ENCODE measurements at places on chromosomes 4 and X. TPM values are rescaled to one million over a fixed set of nuclear protein-coding genes. Genes with fewer than 3 reads are reported as not detected.

PNMA6F gene
- not detected for total RNA-seq

- no peak for DNase-seq
Observed at GRCh38 chrX:45992402-45993123, 552.7 kb downstream of the ZNF674 start.

- DNase-seq = no peak
Observed at GRCh38 chr4:3263053-3263875, 14.3 kb downstream of the MSANTD1 start.

DNA sequence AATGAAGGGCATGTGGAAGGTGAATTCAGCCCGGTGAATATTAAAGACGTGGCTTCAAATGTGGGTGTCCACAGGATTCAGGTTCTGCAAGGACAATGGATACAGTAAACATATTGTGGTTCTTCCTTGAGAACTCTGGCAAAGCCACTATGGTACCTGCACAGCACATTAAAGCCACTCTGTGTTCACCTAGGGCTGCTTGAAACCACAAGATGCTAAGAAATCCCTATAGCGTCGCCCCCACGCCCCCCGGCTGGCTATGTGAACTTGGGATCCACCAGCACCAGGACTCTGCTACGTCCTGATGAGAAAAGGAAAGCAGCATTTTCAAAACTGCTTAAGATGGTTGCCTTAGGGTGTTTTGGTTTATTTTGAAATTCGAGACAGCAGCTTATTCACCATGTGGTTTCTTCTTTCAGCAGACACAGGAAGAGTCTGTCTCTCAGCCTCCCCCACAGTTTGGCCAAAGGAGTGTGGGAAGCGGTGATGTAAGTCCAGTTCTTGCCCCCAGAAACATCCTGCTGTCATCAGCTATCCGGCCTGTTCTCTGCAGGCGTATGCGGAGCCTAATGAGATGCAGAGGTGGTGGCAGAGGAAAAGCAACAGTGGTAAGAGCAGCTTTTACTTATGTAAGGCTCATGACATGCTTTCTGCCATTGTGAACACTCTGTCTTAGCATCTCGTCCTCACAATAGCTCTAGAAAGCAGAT, 111.5 kb downstream of the AFAP1 start:
- no peak for DNase-seq

- DNase-seq = no peak
Observed at GRCh38 chr4:83114576-83114975, at the start of gene PLAC8. Gene PLAC8, minus strand, starts transcription at chr4:83114729. Its CDS starts 6,808 bp downstream, at chr4:83107921.

GRCh38 chr4:99028187-99028586, 32.7 kb downstream of the METAP1 start:
- DNase-seq = no peak

DNA sequence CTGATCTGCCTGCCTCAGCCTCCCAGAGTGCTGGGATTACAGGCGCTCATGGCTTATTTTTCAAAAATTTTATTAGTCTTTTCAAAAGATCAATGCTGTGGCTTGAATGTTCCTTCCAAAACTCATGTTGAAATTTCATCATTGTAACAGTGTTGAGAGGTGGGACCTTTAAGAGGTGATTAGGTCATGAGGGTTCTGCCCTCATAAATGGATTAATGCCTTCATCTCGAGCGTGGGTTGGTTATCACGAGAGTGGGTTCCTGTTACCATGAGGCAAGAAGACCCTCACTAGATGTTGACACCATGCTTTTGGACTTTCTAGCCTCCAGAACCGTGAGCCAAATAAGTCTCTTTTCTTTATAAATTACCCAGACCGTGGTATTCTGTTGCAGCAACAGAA, 30.3 kb downstream of the EIF2S3 start:
- no peak for DNase-seq

- no peak for DNase-seq
Observed at GRCh38 chrX:67545036-67545821, 1.4 kb downstream of the AR start.

DNA sequence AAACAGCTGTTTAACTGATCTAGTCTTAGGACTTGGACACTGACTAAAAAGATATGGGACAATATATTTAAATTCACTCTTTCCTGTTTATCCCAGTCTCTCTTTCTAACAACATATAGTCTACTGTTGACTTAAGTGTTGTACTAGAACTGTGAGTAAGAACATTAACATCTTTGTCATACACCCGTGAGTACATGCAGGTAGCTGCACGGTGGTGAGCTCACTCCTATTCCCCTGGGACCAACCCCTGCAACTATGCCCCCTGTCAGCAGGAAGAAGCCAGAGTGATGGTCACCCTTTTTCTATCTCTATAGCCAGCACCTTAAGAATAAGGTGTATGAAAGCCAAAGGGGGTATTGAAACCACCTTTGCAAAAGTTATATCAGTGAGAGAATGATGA, 17.6 kb downstream of the TBL1X start:
- peak; percentile 8 for DNase-seq

DNA sequence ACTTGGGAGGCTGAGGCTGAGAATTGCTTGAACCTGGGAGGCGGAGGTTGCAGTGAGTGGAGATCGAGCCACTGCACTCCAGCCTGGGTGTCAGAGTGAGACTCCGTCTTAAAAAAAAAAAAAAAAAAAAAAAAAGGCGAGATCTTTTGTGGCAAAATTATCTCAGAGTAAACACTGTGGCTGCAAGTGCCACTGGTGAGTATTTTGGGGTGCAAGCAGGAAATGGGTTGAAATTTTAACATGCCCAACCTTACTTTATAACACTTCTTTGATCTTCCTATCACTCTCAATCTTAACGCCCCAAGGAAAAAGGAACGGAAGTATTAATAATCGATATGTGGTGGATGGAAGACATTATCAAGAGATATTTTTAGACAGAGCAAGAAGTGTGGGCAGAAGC, 32.1 kb downstream of the SLC34A2 start:
- no peak for DNase-seq
